CD4-positive, alpha-beta T cell treated with Interleukin-21 for 1 hour (primary cell): ENCODE measurements at places on chromosomes 11 and 22.
A peak's percentile ranks its signal among the peaks of the same experiment; 100 is the strongest.

DNA sequence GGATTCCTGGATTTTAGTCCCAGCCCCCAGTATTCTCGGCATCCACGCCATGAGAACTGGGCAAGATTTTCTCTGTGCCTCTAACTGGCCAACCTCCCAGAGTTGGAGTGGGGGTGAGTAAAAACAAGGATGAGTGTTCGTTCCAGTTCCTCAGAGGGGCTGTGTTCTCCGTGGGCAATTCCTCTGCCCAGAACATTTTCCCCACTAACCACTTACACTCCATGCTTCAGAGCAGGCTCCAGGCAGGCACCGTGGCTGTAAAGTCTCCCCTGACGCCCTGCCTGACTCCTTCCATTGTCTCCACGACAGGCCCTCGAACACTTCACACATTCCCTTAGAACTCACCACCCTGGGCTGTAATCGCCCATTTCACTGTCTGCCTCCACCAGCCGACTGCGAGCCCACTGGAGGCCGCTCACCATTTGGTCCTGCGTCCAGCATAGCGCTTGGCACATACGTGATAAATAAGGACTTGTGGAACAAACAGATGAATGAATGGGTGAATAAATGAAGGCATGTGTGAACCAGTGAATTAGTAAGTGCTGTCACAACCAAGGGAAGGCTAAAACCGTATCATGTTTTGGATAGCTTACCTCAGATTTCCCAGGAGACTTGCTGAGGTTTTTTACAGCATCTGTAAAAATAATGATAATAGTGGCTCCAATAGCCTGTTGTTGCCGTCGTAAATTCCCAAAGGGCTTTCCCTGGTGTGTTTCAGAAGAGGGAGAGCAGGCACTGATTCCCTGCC is 6.1 kb downstream of the APLNR start:
- no peak for DNase-seq

GRCh38 chr22:38751422-38752346 is 4.1 kb downstream of the SUN2 start:
- peak; percentile 83 for DNase-seq

GRCh38 chr11:1305063-1305495 is 4.4 kb downstream of the TOLLIP start:
- DNase-seq: no peak

GRCh38 chr11:11246166-11246565 is 106.9 kb downstream of the CSNK2A3 start:
- no peak for DNase-seq

GRCh38 chr11:34427186-34427805 is 11.4 kb upstream of the CAT start:
- no peak for DNase-seq

- no peak for DNase-seq
Observed at GRCh38 chr11:12061851-12062560, 48.4 kb upstream of the MICAL2 start.

GRCh38 chr11:33651990-33652389 is 48.6 kb downstream of the C11orf91 start:
- no peak for DNase-seq

GRCh38 chr11:68269414-68270081 is 2.2 kb downstream of the C11orf24 start:
- no peak for DNase-seq

DNA sequence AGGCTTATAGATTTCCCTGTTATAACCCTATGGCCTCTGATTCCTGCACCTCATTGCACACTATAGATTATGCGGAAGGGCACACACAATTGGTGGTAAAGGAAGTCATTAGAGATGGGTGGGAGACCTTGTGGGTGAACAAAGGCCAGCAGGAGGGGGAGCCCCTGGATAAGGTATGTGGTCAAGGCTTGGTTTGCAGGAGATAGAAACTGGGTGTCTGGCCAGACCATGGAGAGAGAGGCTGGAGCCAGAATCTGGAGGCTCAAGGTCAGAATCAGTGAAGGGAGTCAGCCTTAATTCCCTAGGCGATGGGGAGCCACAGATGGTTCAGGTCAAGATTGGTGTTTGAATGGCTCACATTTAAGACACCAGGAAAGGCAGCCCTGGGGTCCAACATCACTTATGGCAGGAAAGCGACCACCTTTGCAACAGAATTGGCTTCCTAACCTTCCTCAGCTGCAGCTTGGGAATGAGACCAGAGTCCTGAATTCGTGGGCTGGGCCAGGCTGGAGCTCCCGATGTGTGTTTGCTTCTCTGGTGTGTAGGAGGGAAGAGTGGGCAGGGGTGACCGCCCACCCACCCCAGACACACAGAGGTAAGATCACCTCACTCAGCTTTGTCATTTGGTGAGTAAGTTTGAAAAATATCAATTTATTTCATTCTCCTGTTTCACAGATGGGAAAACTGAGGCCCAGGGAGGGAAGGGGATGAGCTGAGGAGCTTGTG is 22.7 kb upstream of the SCUBE1 start:
- DNase-seq: no peak

DNA sequence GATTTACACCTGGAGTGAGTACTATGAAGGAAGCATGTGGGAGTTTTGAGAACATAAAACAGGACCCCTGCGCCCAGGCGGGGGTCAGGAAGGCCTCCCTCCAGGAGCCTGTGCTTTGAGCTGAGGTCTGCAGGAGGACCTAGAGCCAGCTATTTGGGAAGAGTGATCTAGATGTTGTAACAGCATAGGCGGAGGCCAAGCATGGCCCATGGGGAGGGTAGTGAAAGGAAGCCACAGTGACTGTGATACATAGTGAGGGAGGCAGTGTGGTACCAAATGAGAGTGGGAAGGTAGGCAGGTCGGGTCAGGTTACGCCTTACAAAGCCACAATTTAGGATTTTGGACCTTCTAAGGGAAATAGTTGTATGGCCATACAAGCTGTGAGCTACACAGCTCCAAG is 147.5 kb downstream of the PARVA start:
- DNase-seq: no peak

DNA sequence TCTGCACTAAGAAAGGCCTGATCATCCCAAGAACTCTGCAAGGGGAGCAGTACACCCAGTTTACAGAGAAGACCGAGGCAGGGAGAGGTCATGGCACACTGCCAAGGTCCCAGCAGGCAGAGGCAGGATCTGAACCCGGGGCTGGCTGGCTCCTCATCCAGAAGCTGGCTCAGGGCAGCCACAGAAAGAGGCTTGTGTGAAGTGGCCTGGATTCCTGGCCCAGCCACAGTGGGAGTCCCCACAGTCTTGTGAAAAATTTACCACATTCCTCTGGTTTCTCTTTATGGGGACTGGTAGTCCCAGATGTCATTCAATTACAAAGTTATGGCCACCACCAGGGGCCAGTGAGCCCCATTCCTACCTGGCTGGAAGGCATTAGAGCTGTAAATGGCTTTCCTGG is 440.5 kb downstream of the MIAT start:
- no peak for DNase-seq

DNA sequence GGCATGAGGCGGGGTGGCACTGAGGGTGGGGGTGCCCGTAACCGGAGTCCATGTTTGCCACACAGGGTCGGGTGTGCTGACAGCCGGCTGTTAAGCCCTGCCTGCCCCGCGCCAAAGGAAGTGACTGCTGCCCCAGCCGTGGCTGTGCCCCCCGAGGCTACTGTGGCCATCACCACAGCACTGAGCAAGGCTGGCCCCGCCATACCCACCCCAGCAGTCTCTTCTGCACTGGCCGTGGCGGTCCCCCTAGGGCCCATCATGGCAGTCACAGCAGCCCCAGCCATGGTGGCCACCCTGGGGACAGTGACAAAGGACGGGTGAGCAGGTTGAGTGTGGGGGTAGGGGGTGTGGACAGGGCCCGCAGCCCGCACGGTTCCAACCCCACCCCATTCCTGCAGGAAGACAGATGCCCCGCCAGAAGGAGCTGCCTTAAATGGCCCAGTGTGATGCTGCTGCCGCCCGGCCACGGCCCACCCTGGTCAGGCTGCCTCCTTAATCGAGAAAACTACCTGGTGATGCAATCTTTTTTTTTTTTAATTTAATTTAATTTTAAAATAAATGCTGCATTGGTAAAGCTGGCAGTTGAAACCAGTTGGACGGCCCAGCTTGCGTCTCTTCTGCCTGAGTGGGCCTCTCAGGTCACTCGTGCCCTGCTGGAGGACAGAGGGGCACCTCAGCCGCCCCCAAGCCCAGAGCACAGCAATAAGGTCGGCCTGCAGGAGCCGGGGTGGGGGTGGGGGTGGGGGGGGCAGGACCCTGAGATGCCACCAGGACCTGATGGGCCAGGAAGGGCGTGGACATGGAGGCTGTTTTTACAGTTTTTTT is 30.8 kb downstream of the SBF1 start:
- no peak for DNase-seq

DNA sequence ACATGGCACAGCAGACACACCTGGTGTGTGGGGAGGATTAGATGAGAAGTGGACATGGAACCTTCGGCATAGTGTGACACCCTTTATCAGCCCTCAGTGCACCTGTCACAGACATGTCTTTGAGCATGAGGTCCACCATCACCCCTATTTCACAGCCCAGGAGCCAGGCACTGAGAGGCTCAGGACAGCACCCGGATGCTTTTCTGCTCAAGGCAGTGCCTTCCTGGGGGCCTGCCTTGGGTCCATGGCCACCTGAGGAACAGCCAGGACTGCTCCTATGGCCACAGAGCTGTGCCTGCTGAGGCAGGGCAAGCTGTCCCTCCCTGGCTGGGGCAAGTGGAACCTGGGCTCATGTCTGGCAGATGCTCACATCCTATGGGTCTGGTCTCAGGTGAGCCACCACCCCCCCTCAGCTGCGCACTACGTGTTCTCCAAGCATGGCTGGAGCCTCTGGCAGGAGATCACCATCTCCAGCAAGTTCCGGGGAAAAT is 75.8 kb downstream of the MORC2 start:
- DNase-seq: no peak

- no peak for DNase-seq
Observed at GRCh38 chr11:116257092-116257491, 515.7 kb downstream of the BUD13 start.

GRCh38 chr22:27800250-27801201 is 1.0 kb downstream of the MN1 start:
- no peak for DNase-seq

DNA sequence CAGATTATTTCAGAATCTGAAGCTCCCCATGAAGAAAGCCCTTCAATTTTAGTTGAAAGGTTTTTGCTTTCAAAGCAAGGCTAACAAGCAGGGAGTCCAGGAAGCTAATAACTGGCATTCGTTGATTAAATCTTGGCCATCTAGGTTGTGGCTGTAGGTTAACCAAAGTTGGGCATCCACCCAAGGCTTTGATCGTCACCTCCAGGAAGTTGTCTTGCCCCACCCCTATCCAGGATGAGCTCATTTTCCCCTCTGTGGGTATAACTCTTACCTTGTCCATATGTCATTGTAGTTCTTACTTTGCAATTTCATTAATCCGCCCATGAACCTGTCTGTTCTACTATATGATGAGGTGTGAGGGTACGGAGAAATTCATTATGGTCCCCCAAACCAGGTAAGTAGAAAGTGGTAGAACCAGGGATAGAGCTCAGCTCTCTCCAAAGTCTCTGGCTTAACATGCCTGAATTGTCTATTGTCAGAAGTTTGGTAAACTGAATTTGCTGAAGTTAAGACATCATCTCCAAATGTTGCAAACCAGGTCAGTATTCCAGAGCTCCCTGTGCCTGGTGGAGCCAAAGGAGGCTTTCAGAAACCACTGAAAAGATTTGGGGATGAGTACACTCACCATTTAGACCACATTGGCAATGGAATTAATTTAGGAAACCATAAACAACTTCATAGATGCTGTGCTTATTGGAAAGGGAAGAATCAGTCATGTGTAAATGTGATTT is 97.1 kb downstream of the CD44 start:
- peak; percentile 84 for DNase-seq
